Activated T-helper 17 cell treated with anti-CD3 and anti-CD28 coated beads, Interleukin-2, amount 50 U/mL, for 72 hours (primary cell): ENCODE measurements at places on chromosomes 6 and 20.

DNA sequence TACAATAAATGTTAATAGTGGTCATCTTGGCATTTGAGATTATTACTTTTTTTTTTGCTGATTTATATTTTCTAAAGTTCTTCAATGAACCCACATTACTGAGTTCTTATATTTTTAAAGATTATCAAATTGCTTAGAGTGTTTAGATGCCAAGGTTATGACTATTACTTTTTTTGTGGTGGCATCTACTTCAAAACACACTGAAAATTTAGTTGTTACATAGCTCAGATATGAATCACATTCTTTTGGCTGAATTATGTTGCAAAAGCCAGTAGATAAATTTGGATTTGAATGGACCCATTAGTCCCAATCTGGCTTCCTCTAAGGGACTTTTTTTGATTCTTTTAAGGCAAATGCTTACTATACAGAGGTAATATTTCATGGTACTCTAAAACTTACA lies 8.9 kb downstream of the UTRN start:
- no peaks in the 10 kb centered on the region for H3K36me3 ChIP-seq
- no peaks in the 10 kb centered on the region for H3K4me1 ChIP-seq
- H3K27ac ChIP-seq, result no peak overlapping the region
- H3K27me3 ChIP-seq, result no peaks in the 10 kb centered on the region

DNA sequence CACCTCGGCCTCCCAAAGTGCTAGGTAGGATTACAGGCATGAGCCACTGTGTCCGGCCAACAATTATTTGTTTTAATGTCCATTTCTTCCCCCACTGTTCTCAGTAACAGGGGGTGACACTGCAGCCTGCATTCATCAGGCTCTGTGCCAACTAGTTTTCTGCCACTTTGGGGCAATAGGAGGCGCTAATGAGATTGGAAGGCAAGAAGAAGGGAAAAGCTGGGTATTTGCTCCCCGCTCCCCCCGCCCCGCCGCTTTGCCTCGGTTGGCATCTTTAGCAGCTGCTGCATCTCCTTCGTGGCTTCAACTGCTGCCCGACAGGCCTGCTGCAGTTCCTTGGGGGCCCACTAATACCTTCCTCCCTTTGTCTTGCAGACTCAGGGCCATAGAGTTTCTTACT lies 35.0 kb upstream of the MDGA1 start:
- ATAC-seq, result no peak
- no peaks in the 10 kb centered on the region for H3K36me3 ChIP-seq
- no peak overlapping the region for H3K27ac ChIP-seq

DNA sequence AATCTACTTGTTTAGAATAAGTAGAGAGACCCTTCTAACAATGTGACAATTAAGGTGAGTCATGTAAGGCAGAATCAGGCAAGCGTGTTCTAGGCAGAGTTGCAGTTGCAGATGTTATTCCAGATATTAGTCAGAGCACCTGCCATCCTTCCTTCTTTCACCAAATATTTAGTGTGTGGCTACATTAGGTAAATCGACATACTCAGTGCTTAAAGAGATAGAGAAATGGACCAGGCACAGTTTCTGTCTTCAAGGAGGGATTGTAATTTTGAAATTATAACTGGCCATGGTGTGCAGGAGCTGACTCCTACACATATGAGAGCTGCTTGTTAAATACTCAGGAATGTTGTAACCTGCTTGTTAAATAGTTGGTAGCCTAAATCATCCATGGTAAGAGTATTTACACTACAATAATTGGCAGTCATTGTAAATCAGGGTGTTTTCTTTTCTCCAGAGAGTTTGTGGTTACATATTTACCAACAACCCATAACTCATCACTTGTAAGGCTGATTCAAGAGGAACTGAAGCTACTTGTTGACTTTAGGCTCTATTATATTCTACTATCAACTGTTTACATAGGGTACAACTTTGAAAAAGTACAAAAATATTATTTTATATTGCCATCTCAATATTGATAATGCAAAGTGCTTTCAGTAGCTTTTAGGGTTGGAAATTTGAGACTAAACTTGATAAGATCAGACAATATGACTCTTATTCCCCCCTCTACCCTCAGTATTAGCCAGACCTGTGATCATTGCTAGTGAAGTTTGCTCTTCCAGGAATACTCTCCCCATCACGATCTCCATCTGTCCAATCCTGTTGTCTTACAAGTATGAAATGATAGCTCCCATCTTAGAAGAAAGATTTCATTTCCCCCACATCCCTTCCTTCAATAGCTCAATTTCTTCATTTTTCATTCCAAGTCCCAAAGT lies 607.1 kb downstream of the COL12A1 start:
- H3K4me1 ChIP-seq, result no peaks in the 10 kb centered on the region
- H3K27me3 ChIP-seq, result no peaks in the 10 kb centered on the region
- no peaks in the 10 kb centered on the region for H3K36me3 ChIP-seq

DNA sequence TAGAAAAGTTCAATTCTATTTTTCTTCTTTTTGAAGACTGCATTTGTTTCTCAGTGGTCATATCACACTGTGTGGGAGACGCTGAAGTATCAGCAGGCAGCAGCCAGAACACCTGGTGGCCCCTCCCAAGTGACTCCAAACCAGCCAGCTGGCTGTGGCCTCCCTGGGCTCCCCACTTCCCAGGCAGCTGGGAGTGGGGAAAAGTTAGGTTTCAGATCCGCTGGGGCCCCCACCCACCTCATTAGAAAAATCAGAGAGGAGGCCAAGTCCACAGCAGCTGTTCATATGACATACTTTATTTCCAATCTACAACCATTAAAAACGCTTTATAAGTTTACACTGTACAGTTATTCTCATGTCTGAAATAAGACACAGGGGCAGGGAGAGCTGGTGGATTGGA lies 3.6 kb upstream of the DSN1 start:
- peaks cover 5% of the 10 kb centered on the region for H3K4me1 ChIP-seq
- H3K27me3 ChIP-seq, result no peaks in the 10 kb centered on the region
- H3K27ac ChIP-seq, result peak overlapping the region; percentile 55
- no peak overlapping the region for H3K4me3 ChIP-seq

GRCh38 chr6:143569040-143569439 lies 57.5 kb upstream of the FUCA2 start:
- no peaks in the 10 kb centered on the region for H3K27me3 ChIP-seq
- no peak overlapping the region for H3K4me3 ChIP-seq
- no peak overlapping the region for H3K27ac ChIP-seq
- H3K4me1 ChIP-seq, result peaks cover 35% of the 10 kb centered on the region
- no peaks in the 10 kb centered on the region for H3K36me3 ChIP-seq
- ATAC-seq, result no peak

- H3K4me3 ChIP-seq, result no peak overlapping the region
- no peak overlapping the region for H3K27ac ChIP-seq
- ATAC-seq, result peak; percentile 80
- peaks cover 3% of the 10 kb centered on the region for H3K4me1 ChIP-seq
Measured at GRCh38 chr6:132648356-132648755, 10.6 kb downstream of the TAAR1 start.

- no peak overlapping the region for H3K4me3 ChIP-seq
- H3K27me3 ChIP-seq, result peaks cover 5% of the 10 kb centered on the region
- H3K36me3 ChIP-seq, result no peaks in the 10 kb centered on the region
Measured at GRCh38 chr20:39302312-39302711, 340.2 kb downstream of the DHX35 start.

GRCh38 chr20:57211406-57211805 lies 55.0 kb downstream of the BMP7 start:
- H3K4me3 ChIP-seq, result no peak overlapping the region
- no peaks in the 10 kb centered on the region for H3K4me1 ChIP-seq
- H3K27me3 ChIP-seq, result peaks cover 14% of the 10 kb centered on the region
- ATAC-seq, result no peak

- no peak overlapping the region for H3K4me3 ChIP-seq
- no peaks in the 10 kb centered on the region for H3K36me3 ChIP-seq
- no peak for ATAC-seq
Measured at GRCh38 chr6:119966484-119966883, 616.9 kb upstream of the MAN1A1 start.

GRCh38 chr20:51888291-51888690 lies 86.0 kb upstream of the SALL4 start:
- H3K27ac ChIP-seq, result no peak overlapping the region
- ATAC-seq, result no peak
- peaks cover 1% of the 10 kb centered on the region for H3K27me3 ChIP-seq

GRCh38 chr6:35718911-35719381 lies 17.9 kb upstream of the ARMC12 start:
- H3K27ac ChIP-seq, result peak overlapping the region; percentile 87
- H3K4me3 ChIP-seq, result peak overlapping the region; percentile 73
- no peaks in the 10 kb centered on the region for H3K27me3 ChIP-seq
- no peaks in the 10 kb centered on the region for H3K36me3 ChIP-seq

DNA sequence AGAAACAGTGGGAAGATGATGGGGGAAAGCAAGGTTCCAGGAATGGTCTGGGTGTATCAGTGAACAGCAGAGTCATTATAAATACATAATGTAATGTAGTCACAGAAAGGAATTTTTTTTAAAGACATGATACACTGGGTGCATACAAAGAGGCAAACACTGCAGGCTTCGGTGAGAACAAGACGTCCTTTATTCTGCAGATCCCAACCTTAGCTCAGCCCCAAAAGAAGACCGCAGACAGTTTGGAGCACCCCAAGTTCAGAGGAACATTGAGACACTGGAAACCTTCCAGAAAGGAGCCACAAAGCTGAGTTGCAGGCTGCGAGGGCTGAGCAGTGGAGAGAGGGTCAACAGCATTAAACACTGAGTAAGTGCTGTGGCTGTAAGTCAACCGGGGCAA lies 30.6 kb upstream of the FOXC1 start:
- peaks cover 11% of the 10 kb centered on the region for H3K27me3 ChIP-seq
- H3K27ac ChIP-seq, result no peak overlapping the region
- no peaks in the 10 kb centered on the region for H3K4me1 ChIP-seq
- ATAC-seq, result no peak

GRCh38 chr6:149211046-149211571 lies 106.4 kb upstream of the TAB2 start:
- peak; percentile 52 for ATAC-seq
- H3K27me3 ChIP-seq, result no peaks in the 10 kb centered on the region
- H3K4me3 ChIP-seq, result no peak overlapping the region
- peaks cover 14% of the 10 kb centered on the region for H3K36me3 ChIP-seq
- no peak overlapping the region for H3K27ac ChIP-seq

DNA sequence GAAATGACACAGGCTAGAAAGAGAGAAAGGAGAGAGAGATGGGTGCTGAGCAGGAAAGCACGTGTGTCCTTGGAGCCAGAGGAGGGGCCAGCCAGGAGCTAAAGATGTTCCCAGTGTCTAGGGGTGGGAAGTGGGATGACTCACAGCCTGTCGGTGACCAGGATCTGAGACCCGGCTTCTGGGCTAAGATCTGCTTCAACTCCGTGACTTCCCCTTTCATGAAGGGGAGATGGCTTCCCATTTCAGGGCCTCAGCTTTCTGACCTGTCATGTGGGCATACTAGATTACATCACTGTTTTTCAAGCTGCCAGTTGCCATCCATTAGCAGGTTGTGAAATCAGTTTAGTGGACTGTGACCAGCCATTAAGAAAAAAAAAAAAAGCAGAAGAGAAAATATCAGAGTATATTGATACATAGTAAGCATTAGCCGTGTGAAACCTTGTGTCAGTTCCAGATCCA lies 5.4 kb downstream of the TGM3 start:
- no peaks in the 10 kb centered on the region for H3K4me1 ChIP-seq
- no peak for ATAC-seq
- H3K36me3 ChIP-seq, result no peaks in the 10 kb centered on the region
- H3K27me3 ChIP-seq, result peaks cover 8% of the 10 kb centered on the region
- H3K27ac ChIP-seq, result no peak overlapping the region
- H3K4me3 ChIP-seq, result no peak overlapping the region

GRCh38 chr20:56781108-56781739 lies 152.1 kb downstream of the TFAP2C start:
- ATAC-seq, result no peak
- no peaks in the 10 kb centered on the region for H3K4me1 ChIP-seq
- H3K36me3 ChIP-seq, result no peaks in the 10 kb centered on the region
- H3K4me3 ChIP-seq, result no peak overlapping the region
- peaks cover 8% of the 10 kb centered on the region for H3K27me3 ChIP-seq
- no peak overlapping the region for H3K27ac ChIP-seq

GRCh38 chr6:109662192-109662591 lies 28.8 kb downstream of the AK9 start:
- H3K4me3 ChIP-seq, result no peak overlapping the region
- H3K27me3 ChIP-seq, result no peaks in the 10 kb centered on the region
- H3K4me1 ChIP-seq, result no peaks in the 10 kb centered on the region
- peaks cover 5% of the 10 kb centered on the region for H3K36me3 ChIP-seq

- H3K4me1 ChIP-seq, result peaks cover 17% of the 10 kb centered on the region
- peak overlapping the region; percentile 94 for H3K27ac ChIP-seq
- H3K36me3 ChIP-seq, result peaks cover 38% of the 10 kb centered on the region
- peak; percentile 24 for ATAC-seq
- H3K27me3 ChIP-seq, result no peaks in the 10 kb centered on the region
Measured at GRCh38 chr6:13709689-13710551, 1.7 kb downstream of the RANBP9 start.

- H3K4me1 ChIP-seq, result no peaks in the 10 kb centered on the region
- no peak for ATAC-seq
- H3K4me3 ChIP-seq, result no peak overlapping the region
- H3K36me3 ChIP-seq, result no peaks in the 10 kb centered on the region
- H3K27me3 ChIP-seq, result peaks cover 42% of the 10 kb centered on the region
Measured at GRCh38 chr6:18280084-18280483, 15.8 kb upstream of the DEK start.

- no peak for ATAC-seq
- H3K36me3 ChIP-seq, result no peaks in the 10 kb centered on the region
- H3K27ac ChIP-seq, result no peak overlapping the region
- no peak overlapping the region for H3K4me3 ChIP-seq
- peaks cover 21% of the 10 kb centered on the region for H3K27me3 ChIP-seq
Measured at GRCh38 chr6:10373642-10374359, 41.1 kb downstream of the TFAP2A start.

DNA sequence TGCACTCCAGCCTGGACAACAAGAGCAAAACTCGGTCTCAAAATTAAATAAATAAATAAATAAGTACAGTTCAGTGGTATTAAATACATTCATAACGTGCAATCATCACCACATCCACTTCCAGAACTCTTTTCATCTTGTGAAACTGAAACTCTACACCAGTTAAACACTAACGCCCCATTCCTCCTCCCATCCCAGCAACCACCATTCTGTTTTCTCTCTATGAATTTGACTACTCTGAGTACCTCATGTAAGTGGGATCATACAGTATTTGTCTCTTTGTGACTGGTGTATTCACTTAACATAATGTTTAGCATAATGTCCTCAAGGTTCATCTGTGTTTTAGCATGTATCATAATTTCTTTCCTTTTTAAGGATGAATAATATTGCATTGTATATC lies 29.1 kb upstream of the SCML4 start:
- H3K36me3 ChIP-seq, result no peaks in the 10 kb centered on the region
- H3K4me1 ChIP-seq, result peaks cover 5% of the 10 kb centered on the region
- no peaks in the 10 kb centered on the region for H3K27me3 ChIP-seq
- ATAC-seq, result peak; percentile 80
- no peak overlapping the region for H3K27ac ChIP-seq
- no peak overlapping the region for H3K4me3 ChIP-seq

GRCh38 chr20:49568278-49569151 lies 578 bp upstream of the PTGIS start:
- no peak overlapping the region for H3K27ac ChIP-seq
- H3K4me3 ChIP-seq, result peak overlapping the region; percentile 52
- H3K36me3 ChIP-seq, result no peaks in the 10 kb centered on the region
- H3K4me1 ChIP-seq, result no peaks in the 10 kb centered on the region
- no peak for ATAC-seq
- H3K27me3 ChIP-seq, result peaks cover 50% of the 10 kb centered on the region
